Neural crest cell (in vitro differentiated cells): ENCODE measurements at places on chromosomes 4 and X.

DNA sequence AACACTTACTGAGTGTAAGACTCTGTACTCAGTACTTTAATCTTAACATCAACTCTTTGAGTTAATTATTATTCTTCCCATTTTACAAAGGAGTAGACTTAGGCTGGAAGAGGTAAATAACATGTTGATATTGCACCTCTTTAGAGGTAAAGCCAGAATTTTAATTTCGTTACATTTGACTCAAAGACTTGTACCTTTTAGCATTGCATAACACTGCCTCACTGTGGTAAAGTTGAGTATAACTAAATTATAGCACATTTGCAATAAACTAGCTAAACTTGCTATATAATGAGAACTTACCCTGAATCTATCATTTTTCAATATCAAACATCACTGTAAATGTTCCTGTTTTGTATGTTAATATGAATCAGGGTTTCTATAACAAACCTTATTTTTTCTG lies 218.5 kb downstream of the PRR32 start:
- DNase-seq, result no peak

GRCh38 chr4:84443523-84443922 lies 55.6 kb downstream of the NKX6-1 start:
- no peak for DNase-seq

- no peak for DNase-seq
Observed at GRCh38 chr4:2285613-2286381, 23.9 kb upstream of the MXD4 start.

DNA sequence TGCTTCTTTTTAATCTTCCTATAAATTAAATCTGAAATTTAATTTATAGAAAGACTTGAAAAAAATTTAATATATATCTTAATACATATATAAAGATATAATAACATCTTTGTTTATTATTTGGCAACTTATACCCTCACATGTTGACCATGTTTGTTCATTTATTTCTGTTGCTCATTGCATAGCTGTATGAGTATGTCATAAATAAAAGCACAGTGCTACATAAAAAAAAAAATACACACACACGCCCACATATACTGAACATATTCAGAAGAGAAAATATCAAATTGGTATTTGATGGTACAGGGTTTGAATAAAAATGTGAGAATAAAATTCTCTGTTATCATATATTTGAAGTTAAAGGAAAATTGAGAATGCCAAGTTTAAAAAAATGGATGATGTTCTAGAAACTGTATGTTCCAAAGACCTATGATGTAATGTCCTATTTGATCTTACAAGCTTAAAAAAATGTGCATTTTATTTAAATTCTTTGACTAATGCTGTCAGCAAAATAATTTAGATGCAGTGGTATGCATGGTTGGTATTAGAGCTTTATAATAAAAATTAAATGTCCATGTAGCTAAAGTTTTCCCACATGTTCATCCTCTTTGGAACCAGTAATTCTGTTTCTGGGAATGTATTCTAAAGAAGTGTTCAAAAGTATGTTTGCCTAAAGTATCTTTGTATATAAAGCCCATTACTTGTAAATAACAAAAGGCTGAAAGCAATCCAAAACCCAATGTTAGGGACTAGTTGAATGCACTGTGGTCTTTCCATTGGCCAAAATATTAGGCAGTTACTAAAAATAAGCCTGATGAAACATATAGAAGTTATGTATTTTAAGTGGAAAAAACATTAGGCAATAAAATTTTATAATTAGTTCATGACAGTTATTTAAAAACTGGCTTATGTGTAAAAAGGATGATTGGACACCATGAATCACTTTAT lies 12.9 kb downstream of the TMEM184C start:
- DNase-seq, result no peak

DNA sequence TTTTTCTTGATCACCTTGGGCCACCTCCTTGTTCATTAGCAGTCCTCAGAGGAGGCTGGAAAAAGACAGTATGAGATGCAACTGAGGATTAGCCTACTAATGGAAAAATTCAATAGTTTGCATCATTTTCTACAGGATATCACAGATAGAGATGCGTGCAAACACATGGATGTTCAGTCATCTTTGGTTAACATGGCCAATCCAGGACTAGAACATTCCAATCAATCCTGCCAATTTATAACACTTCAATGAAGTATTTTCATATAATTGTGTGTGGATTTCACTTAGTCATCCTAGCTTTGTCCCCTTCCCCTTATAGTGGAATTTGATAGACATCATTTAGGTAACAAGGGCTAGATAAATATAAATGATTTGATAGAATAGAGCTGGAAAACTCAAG lies 42.7 kb downstream of the MAML3 start:
- no peak for DNase-seq

- no peak for DNase-seq
Observed at GRCh38 chrX:153700376-153700945, 12.7 kb downstream of the SLC6A8 start.

DNA sequence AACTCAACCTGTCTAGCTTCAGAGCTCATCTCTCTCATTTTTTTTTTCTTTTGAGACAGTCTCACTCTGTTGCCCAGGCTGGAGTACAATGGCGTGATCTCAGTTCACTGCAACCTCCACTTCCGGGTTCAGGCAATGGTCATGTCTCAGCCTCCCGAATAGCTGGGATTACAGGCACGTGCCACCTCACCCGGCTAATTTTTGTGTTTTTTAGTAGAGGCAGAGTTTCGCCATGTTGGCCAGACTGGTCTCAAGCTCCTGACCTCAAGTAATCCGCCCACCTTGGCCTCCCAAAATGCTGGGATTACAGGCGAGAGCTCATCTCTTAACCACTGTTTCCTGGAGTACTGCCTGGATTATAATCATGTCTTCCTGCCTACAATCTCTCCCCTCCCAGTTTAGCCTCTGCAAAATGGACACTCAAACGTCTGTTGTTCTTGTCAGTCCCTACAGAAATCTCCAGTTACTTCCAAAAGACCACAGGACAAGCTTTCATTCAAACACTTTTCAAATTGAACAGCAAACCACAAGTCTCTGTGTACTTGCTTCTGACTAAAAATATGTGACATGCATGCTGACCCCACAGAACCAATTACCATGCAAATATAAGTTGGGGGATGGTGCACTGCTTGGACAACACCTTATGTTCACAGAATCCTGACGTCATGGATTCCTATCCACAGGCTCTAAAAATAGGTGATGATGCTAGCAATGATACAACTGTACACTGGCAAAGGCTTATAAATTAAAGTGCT lies 137.2 kb downstream of the SH3KBP1 start:
- no peak for DNase-seq

DNA sequence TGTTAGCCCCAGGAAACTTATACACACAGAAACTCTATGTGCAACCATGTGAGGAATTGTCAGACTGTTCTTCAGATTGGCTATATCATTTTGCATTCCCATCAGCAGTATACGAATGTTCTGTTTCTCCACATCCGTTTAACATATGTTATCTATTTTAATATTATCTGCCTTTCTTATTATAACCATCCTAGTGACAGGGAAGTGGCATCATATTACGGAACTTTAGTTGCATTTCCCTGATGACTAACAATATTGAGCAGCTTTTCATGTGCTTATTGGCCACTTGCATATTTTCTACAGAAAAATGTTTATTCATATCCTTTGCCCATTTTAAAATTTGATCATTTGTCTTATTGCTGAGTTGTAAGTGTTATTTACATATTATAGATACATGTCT lies 36.5 kb upstream of the IL15 start:
- no peak for DNase-seq

DNA sequence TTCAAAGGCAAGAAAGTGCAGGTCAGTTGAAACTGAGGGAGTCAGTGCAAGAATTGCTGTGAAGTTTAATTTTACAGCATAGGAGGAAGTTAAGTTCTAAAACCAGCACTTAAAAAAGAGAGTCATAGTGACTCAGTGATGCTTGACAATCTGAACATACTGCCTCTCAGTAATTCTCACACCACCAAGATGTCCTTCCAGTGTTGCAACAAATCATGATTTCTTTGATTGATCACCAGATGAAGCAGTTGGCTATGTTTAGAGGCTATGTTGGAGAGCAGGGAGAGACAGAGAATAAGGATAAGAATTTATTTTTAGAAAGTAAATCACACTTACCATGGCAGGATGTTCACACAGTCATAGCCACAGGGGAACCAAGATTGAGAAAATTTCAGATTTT lies 13.2 kb downstream of the TRIM2 start:
- no peak for DNase-seq
